Activated T-helper 1 cell treated with anti-CD3 and anti-CD28 coated beads, Interleukin-2, amount 50 U/mL, for 16 hours (primary cell): ENCODE measurements at places on chromosomes 6 and 20.

DNA sequence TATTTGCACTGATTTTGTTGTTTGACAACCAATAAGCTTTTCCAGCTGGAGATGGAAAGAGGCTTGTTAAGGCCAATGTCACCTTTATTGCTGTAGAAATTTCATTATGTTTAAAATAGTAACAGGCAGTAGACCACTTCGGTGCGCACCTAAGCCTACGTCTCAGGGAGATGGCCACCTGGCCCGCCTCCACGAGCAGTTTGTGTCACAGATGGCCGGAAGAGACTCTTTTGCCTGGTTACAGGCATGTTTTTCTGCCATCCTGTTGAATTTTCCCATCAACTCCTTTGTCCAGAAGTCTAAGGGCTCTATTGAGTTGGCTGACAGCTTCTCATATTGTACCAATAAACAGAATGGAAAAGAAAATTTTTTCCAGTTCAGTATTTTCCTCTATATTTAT, 51.0 kb downstream of the SLC9A8 start:
- DNase-seq: no peak

DNA sequence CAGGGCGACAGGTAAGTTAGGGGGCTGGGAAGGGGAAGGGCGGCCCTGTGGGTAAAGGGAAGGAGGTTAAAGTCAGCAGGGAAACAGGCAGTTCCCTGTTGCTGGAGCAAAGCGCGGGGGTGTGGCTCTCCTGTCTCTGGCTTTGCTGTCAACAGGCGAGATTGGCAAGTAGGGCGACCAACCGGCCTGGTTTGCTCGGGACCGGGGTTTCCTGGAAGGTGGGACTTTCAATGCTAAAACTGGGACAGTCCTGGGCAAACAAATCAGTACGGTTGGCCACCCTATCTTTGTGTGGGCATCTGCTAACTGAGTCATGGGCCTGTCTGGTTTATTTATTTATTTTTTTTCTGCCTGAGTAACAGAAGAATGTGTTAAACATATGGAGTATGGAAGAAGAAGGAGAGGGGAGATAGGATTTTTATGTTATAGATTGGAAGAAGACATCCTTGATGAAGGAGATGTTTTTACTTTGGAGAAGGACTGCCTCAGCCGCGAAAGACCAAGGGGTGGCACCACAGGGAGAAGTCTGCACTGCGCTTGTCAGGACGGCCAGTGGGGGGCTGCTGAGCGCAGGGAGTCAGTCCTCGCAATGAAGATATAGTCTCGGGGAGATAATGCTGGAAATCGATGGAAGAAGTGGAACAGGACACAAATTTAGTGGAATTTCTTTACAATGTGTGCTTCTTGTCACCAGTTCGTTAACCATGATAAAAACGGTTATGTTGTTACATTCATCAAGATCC, 43.4 kb upstream of the ESR1 start:
- DNase-seq: no peak

- no peak for DNase-seq
Observed at GRCh38 chr6:75449630-75450206, 43.9 kb downstream of the FILIP1 start.

DNA sequence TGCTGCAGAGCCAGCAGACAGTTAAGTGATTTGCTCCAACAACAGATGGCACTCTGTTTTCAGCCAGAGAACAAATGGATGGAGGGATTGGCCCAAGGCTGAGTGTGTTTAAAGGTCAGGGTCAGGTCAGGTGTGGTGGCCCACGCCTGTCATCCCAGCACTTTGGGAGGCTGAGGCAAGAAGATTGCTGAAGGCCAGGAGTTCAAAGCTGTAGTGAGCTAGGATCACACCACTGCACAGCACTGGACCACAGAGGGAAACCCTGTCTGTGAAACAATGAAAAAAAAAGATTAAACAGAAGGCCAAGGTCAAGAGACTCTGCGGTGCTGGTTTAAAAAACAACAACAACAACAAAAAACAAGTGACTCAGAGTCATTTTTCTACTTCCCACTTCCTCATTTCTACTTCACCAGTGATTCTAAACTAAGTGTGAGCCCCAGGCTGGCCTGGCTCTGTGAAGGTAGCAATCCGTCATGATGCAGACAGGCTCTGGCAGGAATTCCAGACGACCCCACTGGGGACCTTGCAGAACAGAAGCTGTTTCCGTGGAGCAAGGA, 42.5 kb upstream of the ARMC2 start:
- no peak for DNase-seq

GRCh38 chr6:130029163-130029562, 10.8 kb downstream of the L3MBTL3 start:
- no peak for DNase-seq

GRCh38 chr6:90025523-90026061, 131.3 kb downstream of the GJA10 start:
- DNase-seq: no peak

GRCh38 chr6:156779206-156780094, 2.3 kb downstream of the ARID1B start:
- DNase-seq: peak; percentile 39

GRCh38 chr6:56758120-56758519, 115.4 kb upstream of the DST start:
- DNase-seq: no peak

DNA sequence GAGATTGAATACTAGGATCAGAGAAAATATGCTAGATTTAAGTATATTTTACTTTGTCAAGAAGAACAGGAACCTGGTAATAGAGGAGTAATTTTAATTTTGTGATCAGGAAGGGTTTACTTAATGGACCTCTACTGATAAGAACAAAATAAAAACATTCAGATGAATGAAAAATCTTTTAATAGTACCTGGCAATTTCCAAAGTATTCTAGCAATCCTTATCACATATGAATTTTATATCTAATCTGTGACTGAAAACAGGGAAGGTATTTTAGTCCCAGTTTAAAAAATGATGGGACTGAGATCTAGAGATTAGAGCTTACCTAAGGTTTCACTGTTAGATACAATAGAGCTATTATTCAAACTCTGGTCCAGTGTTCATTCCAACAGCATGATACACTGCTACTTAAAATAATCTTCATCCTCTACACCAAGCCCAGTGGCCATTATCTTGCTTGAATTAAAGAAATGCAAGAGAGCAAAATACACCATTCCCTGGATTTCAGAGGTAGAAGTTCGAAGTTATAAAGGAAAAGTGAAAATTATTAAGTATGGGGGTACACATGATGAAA, 13.5 kb downstream of the SLC17A5 start:
- no peak for DNase-seq

DNA sequence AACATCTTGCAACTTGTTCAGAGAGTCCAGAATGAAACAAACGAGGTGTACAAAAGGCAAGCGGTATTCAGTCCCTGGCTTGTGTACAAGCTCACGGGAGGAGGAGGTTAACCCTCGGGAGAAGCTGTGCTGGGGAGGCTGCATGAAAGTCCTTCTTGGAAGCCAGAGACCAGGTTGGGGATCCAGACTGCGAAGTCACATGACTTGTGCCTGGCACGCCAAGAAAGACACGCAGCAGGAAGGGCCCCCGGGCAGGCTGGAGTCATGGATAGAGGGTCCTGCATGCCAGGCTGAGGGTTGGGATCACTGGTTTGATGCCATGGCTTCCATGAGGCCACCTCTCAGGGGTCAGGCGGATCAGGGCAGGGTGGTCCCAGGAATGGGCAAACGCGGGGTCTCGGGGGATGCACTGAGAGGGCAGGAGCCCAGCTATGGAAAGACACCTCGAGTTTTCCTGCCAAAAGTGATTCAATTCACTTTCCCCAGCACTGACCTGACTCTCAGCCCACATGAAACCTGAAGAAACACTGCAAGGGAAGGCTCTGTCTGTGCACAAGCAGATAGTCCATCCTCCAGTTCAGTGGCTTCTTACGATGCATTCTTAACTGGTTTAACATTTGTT, 79.4 kb downstream of the DLL1 start:
- no peak for DNase-seq

DNA sequence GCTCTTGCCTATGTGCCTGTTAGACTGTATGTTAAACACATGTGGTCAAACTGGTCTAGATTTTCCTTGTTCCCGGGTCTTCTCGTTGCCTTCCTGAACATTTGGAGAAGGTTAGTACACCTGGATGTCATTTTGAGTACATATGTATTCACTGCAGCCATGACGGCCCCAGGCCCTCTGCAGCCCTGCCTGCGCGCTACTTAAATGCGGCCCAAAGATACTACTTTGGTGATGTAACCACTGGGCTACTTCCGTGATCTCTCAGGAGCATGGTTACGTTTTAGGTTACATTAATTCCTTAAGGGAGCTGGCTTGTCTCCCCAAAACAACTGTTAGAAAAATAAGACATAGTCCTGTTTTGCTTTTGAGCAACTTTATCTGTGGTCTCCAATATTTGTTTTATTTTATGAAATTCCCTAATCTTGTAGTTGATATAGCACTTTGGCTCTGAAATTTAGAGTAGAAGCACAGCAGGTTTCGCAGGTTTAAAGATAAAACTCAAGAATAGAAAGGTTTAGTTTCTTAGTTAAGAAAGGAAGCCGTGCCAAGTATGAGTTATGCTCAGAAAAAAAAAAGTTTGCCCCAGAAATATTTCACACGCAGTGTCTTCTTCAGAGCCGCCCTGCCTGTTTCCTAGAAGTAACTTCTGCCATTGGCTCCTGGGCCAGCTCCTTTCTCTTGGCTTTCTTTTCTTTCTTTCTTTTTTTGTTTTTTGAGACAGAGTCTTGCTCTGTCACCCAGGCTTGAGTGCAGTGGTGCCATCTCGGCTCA, 38.1 kb downstream of the TIAM2 start:
- DNase-seq: no peak
